ENCODE measurements at places on chromosomes 6 and 20.

DNA sequence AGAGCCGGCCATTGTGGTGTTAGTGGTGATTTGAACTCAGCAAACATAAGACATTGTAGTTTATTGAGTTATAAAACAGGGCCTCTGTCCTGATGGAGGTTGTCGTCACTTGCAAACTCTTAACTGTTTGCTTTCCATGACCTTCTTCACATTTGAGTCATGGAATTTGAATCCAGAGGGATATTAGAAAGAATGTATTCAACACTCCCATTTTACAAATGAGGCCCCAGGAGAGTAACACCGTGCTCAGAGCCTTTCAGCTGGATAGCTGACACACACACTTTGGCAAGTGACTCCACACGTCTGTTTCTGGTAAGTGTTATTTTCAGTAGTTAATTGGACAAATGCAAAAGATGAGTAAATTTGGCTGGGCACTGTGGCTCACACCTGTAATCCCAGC, 72.4 kb upstream of the XRN2 start:
- DNase-seq: no peak

DNA sequence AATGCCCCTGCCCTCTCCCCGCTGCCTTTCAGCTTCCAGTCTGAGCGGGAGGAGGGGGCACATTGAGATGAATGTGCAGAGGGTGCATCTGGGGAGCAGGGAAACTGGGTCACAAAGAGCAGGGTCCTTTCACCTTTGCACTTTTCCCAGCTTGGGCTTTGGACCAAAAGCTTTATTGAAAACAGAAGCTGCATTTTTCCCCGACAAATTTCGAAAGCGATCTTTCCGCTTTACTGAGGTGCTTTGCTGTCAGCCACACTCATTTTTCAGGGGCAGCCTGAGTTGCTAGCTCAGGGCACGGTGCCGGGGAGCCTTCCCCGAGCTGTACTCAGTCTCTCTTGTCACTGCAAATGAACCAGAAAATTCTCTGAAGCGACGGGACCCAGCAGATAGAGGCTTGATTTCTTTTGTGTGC, 283.7 kb upstream of the SOX4 start:
- DNase-seq: no peak

- no peak for DNase-seq
Observed at GRCh38 chr6:118197539-118197938, 290.5 kb downstream of the SLC35F1 start.

- no peak for DNase-seq
Observed at GRCh38 chr6:23692184-23692583, 433.8 kb upstream of the NRSN1 start.

- no peak for DNase-seq
Observed at GRCh38 chr20:2741463-2741862, 48.9 kb downstream of the EBF4 start.

Measured in GM23248 (cell line).